ENCODE measurements at places on chromosomes 2 and 18. TPM values are rescaled to one million over a fixed set of nuclear protein-coding genes. Genes with fewer than 3 reads are reported as not detected.
A peak's percentile ranks its signal among the peaks of the same experiment; 100 is the strongest.

- H3K4me1 ChIP-seq, result no peaks in the 10 kb centered on the region
- no peak for DNase-seq
- no peaks in the 10 kb centered on the region for H3K27me3 ChIP-seq
- H3K4me3 ChIP-seq, result no peak overlapping the region
- H3K36me3 ChIP-seq, result no peaks in the 10 kb centered on the region
Observed at GRCh38 chr2:23200787-23201114, 184.2 kb upstream of the KLHL29 start.

DNA sequence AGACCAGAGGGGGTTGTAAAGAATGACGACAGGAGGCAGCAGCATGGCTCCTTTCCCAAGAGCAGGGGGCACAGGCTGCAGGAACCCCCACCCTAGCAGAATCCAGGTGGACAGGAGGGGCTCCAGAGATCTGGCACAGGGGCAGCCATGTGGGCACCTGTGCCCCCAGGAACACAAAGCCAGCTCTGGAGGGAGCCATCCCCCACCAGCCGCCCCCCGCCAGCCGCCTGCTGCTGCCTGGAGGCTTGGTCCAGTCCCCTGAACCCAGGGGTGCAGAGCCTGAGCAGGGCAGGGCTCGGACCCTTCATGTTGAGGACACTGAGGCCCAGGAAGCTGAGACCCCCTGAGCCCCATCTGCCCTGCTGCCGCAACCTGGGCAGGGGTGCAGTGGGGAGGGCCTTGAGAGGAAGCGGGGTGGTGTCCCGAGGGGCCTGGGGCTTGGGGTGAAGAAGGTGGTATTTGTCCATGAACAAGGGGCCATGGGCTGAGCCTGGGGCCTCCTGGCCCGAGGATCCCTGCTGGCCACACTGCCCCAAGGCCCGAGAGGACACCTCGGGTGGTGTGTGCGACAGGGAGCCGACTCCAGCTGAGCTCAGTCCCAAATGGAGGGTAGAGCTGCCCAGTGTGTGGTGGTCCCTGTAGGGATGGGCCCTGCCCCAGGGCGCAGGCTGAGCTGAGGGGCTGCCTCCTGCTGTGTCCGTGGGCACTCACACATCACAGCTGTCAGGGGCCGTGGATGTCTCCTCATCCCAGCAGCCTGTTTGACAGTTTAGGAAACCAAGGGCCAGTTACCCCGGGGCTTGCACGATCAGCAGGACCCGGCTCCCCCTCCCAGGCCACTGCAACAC is 39.8 kb upstream of the SNED1 start:
- no peak overlapping the region for H3K27ac ChIP-seq
- H3K4me3 ChIP-seq, result no peak overlapping the region
- H3K36me3 ChIP-seq, result no peaks in the 10 kb centered on the region
- H3K27me3 ChIP-seq, result no peaks in the 10 kb centered on the region
- no peak for DNase-seq
- peaks cover 34% of the 10 kb centered on the region for H3K4me1 ChIP-seq

DNA sequence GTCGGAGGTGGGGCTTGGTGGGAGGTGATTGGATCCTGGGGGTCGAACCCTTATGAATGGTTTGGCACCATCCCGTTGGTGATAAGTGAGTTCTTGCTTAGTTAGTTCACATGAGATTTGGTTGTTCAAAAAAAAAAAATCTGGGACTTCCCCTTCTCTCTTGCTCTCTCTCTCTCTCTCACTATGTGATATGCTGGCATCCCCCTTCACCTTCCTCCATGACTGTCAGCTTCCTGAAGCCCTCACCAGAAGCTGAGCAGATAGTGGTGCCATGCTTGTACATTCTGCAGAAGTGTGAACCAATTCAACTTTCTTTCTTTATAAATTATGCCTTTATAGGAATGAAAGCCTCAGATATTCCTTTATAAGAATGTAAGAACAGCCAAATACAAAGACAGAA is 269.7 kb upstream of the APCDD1 start:
- no peaks in the 10 kb centered on the region for H3K4me1 ChIP-seq
- no peaks in the 10 kb centered on the region for H3K36me3 ChIP-seq
- no peak for DNase-seq
- H3K4me3 ChIP-seq, result no peak overlapping the region
- H3K27ac ChIP-seq, result no peak overlapping the region

DNA sequence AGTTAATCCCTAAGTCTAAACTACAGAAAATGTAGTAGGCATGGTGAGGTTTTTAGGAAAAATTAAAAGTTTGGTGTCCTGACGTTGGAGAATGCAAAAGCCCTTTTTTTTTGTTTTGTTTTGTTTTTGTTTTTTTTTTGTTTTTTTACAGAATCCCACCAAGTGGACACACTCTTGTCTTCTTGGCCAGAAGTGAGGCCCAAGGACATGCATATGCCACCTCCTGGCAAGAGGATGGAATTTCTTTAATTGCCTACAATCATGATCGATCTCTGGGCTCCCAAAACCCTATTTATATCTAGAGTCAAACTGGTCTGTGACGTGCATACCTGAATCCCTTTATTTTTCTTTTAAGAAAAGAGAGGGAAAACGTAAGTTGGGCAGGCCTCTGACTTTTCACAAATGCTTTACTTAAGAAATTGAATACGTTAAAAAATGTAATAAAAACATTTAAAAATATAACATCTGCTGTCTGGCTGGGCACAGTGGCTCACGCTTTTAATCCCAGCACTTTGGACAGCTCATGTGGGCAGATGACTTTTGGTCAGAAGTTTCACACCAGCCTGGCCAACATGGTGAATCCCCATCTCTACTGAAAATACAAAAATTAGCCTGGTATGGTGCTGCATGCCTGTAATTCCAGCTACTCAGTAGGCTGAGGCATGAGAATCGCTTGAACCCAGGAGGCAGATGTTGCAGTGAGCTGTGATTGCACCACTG is 502.7 kb downstream of the CBLN2 start:
- no peaks in the 10 kb centered on the region for H3K27me3 ChIP-seq
- H3K27ac ChIP-seq, result no peak overlapping the region
- H3K4me1 ChIP-seq, result no peaks in the 10 kb centered on the region
- H3K36me3 ChIP-seq, result no peaks in the 10 kb centered on the region
- H3K4me3 ChIP-seq, result no peak overlapping the region

GRCh38 chr18:1573732-1574131 is 669.1 kb downstream of the ADCYAP1 start:
- H3K4me3 ChIP-seq, result no peak overlapping the region
- H3K27ac ChIP-seq, result no peak overlapping the region
- H3K36me3 ChIP-seq, result no peaks in the 10 kb centered on the region
- H3K4me1 ChIP-seq, result no peaks in the 10 kb centered on the region
- no peaks in the 10 kb centered on the region for H3K27me3 ChIP-seq

GRCh38 chr2:241570961-241571581 is 12.5 kb downstream of the BOK start:
- H3K27ac ChIP-seq, result no peak overlapping the region
- no peak overlapping the region for H3K4me3 ChIP-seq
- no peak for DNase-seq

RGPD3 gene
- total RNA-seq, result 0.17 TPM

- H3K27ac ChIP-seq, result no peak overlapping the region
- H3K27me3 ChIP-seq, result no peaks in the 10 kb centered on the region
- no peak for DNase-seq
- H3K36me3 ChIP-seq, result no peaks in the 10 kb centered on the region
- no peaks in the 10 kb centered on the region for H3K4me1 ChIP-seq
Observed at GRCh38 chr2:19146867-19147266, 211.6 kb downstream of the OSR1 start.

CFC1B gene
- not detected for total RNA-seq

MGAT4A gene
- total RNA-seq, result 58.8 TPM

DNA sequence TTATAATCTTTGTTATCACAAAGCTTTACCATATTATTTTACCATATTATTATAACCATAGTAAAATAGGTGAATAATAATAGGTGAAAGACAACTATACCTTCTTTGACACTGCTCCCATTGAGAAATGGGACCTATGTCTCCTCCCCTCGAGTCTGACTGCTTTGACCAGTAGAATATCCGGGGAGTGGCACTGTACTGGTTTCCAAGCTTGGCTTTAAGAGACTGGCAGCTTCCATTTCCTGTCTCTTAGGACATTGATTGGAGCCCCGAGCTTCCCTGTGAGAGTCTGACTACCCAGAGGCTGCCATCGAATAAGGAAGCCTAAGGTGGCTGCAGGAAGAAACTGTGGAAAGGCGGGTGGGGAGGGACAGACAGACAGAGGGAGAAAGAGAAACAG is 40.1 kb upstream of the PLEKHM3 start:
- H3K4me1 ChIP-seq, result no peaks in the 10 kb centered on the region
- H3K4me3 ChIP-seq, result no peak overlapping the region
- DNase-seq, result no peak
- H3K27ac ChIP-seq, result no peak overlapping the region
- no peaks in the 10 kb centered on the region for H3K36me3 ChIP-seq

DNA sequence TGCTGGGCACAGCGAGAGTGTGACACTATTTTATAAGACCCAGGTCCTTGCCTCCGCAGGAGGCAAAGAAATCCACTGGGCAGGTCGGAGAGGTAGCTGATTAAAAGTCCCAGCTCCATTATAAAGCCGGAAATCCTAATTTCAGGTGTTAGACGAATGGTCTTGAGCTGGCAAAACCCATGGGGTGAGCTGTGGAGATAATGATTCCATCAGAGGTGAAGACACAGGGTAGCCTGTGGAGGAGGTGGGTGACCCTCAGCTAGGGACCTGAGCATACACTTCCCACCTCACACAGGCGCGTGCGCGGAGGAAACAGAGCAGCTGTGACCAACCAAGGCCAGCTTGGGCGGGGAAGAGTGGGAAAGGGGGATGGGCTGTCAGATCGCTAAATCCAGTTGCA is 201.7 kb upstream of the CXCR4 start:
- peaks cover 5% of the 10 kb centered on the region for H3K4me1 ChIP-seq
- DNase-seq, result no peak
- H3K36me3 ChIP-seq, result no peaks in the 10 kb centered on the region
- H3K4me3 ChIP-seq, result no peak overlapping the region
- H3K27ac ChIP-seq, result no peak overlapping the region

- DNase-seq, result no peak
- no peaks in the 10 kb centered on the region for H3K36me3 ChIP-seq
- no peak overlapping the region for H3K4me3 ChIP-seq
- no peaks in the 10 kb centered on the region for H3K4me1 ChIP-seq
- H3K27me3 ChIP-seq, result no peaks in the 10 kb centered on the region
Observed at GRCh38 chr2:103789381-103790095, 1027.7 kb downstream of the TMEM182 start.

FECH gene
- 11.4 TPM for total RNA-seq

- no peak overlapping the region for H3K4me3 ChIP-seq
- peaks cover 33% of the 10 kb centered on the region for H3K4me1 ChIP-seq
- H3K36me3 ChIP-seq, result no peaks in the 10 kb centered on the region
- H3K27ac ChIP-seq, result peak overlapping the region; percentile 68
- DNase-seq, result no peak
Observed at GRCh38 chr2:54482715-54483114, 26.6 kb downstream of the SPTBN1 start.

DNA sequence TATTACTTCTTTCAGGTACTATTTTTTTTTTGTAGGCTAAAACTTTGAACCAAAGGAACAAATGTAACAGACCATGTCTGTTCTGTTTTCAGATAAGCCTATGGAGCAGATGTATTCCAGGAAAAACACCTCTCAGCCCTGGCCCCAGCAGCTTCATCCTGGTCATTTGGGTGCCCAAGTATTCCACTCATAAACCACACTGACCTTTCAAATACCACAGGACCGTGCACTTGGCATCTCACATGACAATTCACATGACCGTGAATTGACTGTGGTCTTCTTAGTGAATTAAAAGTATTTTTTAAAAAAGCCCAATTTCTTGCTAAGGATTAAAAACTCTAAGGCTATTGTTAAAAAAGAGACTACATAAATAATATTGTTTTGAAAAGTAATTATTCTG is 50.2 kb downstream of the SMIM21 start:
- H3K36me3 ChIP-seq, result no peaks in the 10 kb centered on the region
- H3K4me3 ChIP-seq, result no peak overlapping the region
- no peaks in the 10 kb centered on the region for H3K27me3 ChIP-seq
- no peak overlapping the region for H3K27ac ChIP-seq

- no peaks in the 10 kb centered on the region for H3K36me3 ChIP-seq
- H3K4me3 ChIP-seq, result no peak overlapping the region
- peaks cover 9% of the 10 kb centered on the region for H3K4me1 ChIP-seq
- no peaks in the 10 kb centered on the region for H3K27me3 ChIP-seq
- H3K27ac ChIP-seq, result no peak overlapping the region
Observed at GRCh38 chr2:12556762-12557161, 160.0 kb upstream of the TRIB2 start.

C2orf78 gene
- total RNA-seq, result not detected

PID1 gene
- 20.8 TPM for total RNA-seq

GRCh38 chr18:74996055-74996454 is 212.9 kb downstream of the PTGR3 start:
- H3K4me1 ChIP-seq, result peaks cover 2% of the 10 kb centered on the region
- H3K36me3 ChIP-seq, result no peaks in the 10 kb centered on the region
- no peak for DNase-seq

GRCh38 chr2:212441821-212442220 is 96.8 kb downstream of the ERBB4 start:
- H3K36me3 ChIP-seq, result no peaks in the 10 kb centered on the region
- H3K27ac ChIP-seq, result no peak overlapping the region
- no peaks in the 10 kb centered on the region for H3K4me1 ChIP-seq

DNA sequence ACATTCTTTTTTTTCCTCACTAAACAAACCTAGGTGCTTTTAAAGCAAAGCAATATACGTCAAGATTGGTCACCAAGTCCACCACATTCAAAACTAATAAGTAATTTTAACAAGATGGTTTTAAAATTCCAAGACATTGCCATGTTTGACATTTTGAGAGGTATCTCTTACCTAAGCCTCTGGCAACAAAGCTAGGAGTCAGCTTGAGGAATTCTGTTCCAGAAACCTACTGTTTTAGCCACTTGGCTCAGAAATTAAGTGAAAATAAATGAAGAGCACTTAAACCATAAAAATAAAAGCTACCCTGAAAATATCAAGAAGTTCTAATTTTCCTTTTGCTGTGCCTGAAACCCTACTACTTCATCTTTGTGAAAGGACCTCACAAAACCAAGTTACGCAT is 30.0 kb upstream of the CHMP3 start:
- H3K4me3 ChIP-seq, result no peak overlapping the region
- no peaks in the 10 kb centered on the region for H3K27me3 ChIP-seq
- DNase-seq, result no peak
- no peak overlapping the region for H3K27ac ChIP-seq
- H3K36me3 ChIP-seq, result no peaks in the 10 kb centered on the region
- H3K4me1 ChIP-seq, result no peaks in the 10 kb centered on the region

EVA1A gene
- total RNA-seq, result 63.5 TPM

GRCh38 chr2:137826373-137827372 is 137.6 kb upstream of the HNMT start:
- no peak for DNase-seq
- H3K27me3 ChIP-seq, result no peaks in the 10 kb centered on the region
- H3K4me1 ChIP-seq, result no peaks in the 10 kb centered on the region
- H3K4me3 ChIP-seq, result no peak overlapping the region

TXNDC2 gene
- total RNA-seq, result not detected

SERPINB4 gene
- not detected for total RNA-seq

DNA sequence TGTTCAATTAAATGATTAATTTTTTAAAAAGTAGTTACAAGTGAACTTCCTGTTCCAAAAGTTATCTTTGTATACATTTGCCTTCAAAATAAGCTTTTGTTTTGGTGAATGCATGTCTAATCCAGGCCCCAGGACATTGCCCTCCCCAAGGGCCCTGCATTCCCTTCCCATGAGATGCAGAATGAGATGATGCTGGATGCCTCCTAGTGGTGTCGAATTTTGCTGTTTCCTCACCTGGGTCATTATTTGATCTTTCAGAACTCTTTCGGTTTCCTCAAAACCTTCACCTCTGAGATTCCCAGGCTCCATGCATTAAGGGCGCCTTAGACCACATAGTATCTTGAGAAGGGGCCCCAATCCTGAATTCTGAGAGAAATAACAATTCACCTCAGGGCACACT is 728.8 kb downstream of the CNTNAP5 start:
- H3K4me1 ChIP-seq, result no peaks in the 10 kb centered on the region
- H3K27ac ChIP-seq, result no peak overlapping the region
- no peaks in the 10 kb centered on the region for H3K36me3 ChIP-seq
- no peak for DNase-seq
- H3K27me3 ChIP-seq, result no peaks in the 10 kb centered on the region
